ENCODE measurements at places on chromosomes 6 and 20.

DNA sequence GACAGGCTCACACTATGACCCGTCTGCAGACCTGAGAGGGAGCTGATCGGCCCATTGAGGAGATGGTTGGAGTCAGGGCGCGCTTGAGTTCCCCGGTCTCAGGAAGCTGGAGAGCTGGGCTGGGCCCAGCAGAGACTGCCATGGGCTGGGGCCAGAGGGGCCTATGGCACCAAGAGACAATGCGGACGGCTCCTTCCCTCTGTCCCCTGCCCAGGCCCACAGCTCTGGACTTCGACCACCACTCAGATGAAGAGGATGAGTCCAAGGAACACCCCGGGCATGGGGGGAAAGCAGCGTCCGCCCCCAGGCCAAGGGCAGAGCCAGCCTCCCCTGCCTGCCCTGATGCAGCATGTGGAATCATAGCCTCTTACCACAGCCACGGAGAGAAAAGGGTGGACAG is 40.2 kb upstream of the PHACTR3 start:
- DNase-seq = no peak

- DNase-seq = no peak
These were observed 45.9 kb downstream of the UBE3D start for GRCh38 chr6:83019741-83020140.

DNA sequence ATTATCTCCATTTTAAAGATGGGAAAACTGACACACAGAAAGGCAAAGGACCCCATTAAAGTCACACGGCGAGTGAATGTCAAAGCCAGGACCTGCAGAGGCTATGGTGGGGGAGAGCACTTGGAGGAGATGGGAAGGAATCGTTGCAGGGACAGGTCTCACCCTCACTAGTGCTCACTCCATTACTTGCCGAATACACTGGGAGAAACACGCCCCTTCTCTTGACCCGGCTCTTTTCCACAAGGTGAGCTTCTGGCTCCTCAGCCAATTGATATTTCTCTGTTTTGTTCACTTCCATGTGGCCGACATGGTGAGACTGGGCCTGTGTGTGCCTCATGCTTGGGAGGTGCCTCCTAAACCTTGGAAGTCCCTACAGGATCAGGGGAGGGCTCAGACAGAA is 117.8 kb upstream of the KCNG1 start:
- DNase-seq = no peak

- no peak for DNase-seq
These were observed 91.7 kb downstream of the CLIC5 start for GRCh38 chr6:45923831-45924391.

GRCh38 chr20:49529470-49529869 is 38.5 kb downstream of the PTGIS start:
- no peak for DNase-seq

DNA sequence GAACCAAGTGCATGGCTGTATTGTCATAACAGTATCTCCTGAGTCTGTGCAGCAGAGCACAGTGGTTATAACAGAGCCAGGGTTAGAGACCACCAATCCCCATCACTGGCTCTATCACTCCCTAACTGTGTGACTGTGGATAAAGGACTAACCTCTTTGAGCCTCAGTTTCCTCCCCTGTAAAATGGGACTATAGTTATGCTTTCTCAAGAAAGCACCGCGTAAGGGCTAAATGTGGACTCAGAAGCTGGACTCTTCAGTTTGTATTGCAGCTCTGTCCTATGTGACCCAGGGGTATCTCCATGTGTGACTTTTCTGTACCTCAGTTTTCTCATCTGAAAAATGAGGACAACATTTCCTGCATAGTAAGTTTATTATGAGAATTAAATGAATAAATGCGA is 59.9 kb downstream of the TRAM2 start:
- no peak for DNase-seq

- DNase-seq = peak; percentile 8
These were observed 2.8 kb upstream of the ZNF292 start for GRCh38 chr6:87152526-87152955.

DNA sequence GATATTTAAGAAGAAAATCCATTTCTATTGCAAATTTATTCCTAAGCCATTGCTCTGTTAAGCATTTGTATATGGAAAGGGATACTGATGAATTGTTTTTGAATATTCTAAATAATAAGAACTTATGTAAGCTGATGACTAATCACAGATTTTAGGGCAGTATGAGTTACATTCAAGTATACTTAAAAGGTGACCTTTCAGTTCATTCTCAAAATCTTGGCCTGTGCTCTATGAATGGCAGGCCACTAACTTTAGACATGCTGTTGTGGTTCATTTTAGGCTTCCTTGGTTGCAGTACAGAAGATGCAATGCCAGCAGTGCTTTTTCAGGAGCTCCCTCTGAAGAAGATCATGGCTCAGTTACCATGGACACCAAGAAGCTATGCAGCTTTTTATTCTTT is 380.4 kb downstream of the CENPW start:
- no peak for DNase-seq

GRCh38 chr6:116127771-116128493 is 2.0 kb upstream of the COL10A1 start:
- DNase-seq = no peak

DNA sequence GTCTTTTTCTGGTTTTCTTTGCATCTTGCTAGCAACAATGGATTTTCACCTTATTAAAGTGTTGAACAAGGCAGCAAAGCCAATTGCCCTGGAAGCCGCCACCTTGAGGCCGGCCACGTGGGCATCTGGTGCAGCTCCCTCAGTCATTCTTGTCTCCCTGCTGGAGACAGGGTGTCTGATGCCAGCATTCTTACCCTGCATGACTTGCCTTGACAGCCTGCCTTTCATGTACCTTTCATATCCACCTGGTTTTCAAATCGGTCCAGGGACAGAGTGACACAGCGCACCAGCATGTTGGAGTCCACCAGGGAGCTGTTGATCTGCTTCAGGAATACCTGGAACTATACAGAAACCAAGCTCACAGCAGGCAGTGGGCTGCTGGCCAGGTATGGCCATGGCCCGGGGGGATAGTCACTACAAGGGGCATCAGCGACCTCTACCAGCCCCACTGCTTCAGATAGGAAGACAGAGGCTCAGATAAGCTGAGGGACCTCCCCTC is 49.8 kb downstream of the MYH7B start:
- no peak for DNase-seq

DNA sequence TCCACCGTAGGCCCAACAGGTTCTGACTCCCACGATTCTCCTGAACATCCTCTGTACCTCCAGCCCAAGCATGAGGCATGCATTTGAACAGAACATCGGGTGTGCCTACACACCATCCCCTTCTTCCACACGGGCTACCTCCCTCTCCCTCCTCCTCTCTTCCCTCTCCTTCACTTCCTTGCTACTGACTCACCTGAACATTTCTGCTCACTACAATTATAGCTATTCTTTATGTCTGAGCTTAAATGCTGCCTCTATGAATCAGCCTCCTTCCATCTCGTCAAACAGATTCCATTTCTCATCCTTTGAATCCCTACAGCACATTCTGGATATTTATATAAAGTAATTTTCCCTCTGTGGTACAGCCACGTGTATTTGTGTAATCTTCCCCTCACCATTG is 71.4 kb upstream of the MYLIP start:
- DNase-seq = no peak

- DNase-seq = no peak
These were observed 7.5 kb upstream of the TBX18 start for GRCh38 chr6:84771756-84772356.

DNA sequence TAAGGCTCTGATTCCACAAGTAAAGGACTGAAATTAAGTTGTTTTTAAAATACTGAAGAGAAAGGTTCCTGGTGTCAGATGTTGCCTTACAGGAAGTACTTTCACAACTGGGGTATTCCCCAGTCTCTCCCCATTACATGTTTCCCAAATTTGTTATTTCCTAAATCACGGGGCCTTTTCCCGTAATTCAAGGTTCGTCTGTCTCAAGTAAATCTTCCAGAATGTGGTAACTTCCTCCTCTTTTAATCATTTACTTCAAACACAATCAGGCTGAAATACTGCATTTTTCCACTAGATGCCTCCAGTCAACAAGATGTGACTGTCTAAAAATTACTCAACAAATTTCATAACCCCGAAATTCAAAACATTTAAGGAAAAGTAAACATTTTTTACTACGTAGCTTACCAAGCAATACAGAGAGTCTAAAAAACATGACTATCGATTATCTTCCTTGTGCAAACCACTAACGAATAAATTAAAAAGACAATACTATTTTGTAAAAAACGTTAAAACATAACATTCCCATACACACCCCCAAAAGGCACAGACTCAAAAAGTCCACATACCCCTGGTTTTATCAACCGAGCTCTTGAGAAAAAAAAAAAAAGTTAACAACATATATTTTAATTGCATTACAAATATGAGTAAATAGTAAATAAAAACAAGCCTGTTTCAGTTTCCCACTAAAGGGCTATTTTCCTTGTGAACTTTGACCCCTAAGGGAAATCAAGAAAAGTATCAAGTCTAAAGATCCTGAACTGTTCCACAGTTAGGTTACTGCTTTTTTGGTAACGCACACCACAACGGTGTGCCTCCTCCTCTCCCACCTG is 1.7 kb downstream of the SOD2 start:
- DNase-seq = peak; percentile 76

DNA sequence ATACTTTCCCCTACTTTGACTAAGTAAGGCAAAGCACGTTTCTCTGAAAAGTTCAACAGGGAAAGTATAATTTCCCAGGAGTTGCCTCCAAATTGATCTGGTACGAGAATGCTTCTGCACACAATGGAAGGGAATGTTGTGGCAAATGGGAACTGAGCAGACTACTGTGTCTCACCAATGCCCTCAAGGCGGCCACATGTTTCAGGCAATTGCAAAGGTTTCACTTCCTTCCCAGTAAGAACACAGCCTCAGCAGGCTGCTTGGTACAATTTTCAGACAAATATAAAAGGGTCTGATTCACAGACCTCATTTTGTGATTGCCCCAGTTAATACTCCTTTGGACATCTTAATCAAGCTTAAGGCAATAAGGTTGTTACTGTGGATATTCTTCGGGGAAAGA is 71.2 kb downstream of the KIAA0319 start:
- DNase-seq = no peak

DNA sequence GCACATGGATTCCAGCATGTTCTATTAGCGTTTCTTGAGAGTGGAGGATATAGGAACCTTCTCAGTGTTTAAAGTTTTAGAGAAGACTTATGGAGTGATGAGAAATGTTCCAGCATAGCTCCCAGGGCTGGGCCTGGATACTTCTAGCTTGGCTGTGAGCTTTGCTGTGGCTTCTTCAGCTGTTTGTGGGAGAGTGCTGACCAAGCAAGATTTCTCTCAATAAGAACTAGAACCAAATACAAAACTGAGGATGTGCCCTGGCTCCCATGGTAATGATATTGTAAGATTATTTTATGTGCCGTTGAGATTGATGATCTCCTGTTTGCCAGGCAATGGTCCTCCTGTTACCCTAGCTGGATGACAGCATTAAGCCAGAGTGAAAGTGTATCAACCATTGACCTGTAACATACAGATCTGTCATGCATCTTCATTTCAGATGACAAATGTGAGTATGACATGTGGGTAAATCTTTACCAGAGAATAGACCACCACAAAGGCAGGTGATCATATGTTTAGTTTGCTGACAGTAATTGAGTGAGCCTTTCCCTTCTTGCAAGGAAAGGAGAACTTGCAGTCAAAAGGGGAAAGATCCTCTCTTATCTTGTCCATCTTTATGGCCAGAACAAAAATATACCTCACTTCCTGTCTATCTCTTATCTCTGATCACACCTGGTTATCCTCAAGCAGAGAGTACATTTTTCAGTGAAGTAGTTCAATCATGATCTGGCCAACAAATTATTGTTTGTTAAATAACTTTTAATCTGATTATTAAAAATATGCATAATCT is 180.1 kb downstream of the SLC24A3 start:
- DNase-seq = no peak

GRCh38 chr6:37288247-37288646 is 30.3 kb upstream of the TMEM217 start:
- no peak for DNase-seq

- DNase-seq = peak; percentile 21
These were observed 5.6 kb upstream of the PHACTR3 start for GRCh38 chr20:59598625-59599310.

- DNase-seq = no peak
These were observed 20.1 kb downstream of the PSMB1 start for GRCh38 chr6:170532867-170533488.

All from kidney capillary endothelial cell (primary cell).